ENCODE measurements at places on chromosomes 7 and 10.
A peak's percentile ranks its signal among the peaks of the same experiment; 100 is the strongest.

GRCh38 chr7:70710011-70710480, 421.9 kb upstream of the GALNT17 start:
- DNase-seq: no peak

DNA sequence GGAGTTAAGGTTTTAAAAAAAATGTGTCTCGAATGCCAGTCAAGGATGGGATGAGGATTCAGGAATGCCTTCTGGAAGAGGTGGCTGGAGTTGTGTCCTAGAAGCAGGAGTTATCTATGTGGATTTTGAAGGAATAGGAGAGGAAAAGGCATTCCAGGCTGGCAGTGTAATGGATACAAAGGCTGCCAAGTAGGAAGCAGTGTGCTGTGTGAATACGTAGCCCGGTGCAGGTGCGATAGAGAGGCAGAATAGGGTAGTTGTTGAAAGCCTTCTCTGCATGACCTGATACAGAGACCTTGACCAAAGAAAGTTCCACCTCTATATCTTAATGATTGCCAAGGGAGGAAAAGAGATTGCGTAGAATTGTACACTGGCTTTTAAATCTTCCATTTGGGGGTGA, 128.1 kb upstream of the ITGB1 start:
- DNase-seq: no peak

DNA sequence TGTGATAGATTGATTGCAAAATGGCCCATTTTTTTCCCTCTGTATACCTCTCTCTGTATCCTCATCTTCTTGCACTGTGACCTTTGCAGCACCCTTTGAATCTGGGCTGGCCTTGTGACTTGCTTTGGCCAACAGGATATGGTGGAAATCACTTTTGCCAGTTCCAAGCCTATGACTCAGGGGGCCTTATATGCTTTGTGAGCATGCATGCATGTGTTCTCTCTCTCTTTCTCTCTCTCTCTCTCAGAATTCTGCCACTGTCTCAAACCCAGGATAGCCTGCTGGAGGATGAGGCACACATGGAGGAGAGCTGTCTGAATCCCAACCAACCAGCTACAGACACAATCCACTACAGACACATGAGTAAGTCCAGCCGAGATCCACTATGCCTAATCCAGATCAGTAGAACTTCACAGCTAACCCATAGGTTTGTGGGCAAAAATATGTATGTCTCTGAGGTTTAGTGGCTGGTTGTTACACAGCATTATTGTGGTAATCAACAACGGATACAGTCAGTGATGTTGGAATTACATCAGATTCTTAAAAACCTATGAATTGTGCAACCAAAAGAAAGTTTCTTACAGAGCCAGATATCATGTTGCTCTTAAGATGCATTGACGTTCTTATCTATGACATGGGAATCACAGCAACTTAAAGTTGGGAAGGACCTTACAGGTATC, 41.8 kb upstream of the ABCB4 start:
- no peak for DNase-seq

- no peak for DNase-seq
Measured at GRCh38 chr10:132516771-132517725, 20.5 kb upstream of the INPP5A start.

DNA sequence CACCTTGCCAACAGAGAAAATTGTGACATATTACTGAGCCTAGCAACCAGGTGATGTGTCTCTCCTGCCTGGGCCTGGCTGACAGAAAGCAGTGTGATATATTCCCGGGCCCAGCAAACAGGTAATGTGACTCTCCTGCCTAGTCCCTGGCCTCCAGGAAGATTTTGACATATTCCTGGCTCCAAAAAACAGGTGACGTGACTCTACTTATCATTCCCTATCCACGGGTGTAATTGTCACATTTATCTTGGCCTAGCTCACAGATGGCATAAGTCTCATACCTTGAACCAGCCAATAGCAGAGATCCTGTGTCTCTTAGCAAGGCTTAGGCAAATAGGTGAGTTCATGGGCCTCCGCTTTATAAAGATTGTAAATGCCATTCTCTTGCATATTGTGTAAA, 49.6 kb upstream of the ZNF680 start:
- no peak for DNase-seq

- no peak for DNase-seq
Measured at GRCh38 chr10:59905066-59905730, 1.2 kb downstream of the CCDC6 start.

DNA sequence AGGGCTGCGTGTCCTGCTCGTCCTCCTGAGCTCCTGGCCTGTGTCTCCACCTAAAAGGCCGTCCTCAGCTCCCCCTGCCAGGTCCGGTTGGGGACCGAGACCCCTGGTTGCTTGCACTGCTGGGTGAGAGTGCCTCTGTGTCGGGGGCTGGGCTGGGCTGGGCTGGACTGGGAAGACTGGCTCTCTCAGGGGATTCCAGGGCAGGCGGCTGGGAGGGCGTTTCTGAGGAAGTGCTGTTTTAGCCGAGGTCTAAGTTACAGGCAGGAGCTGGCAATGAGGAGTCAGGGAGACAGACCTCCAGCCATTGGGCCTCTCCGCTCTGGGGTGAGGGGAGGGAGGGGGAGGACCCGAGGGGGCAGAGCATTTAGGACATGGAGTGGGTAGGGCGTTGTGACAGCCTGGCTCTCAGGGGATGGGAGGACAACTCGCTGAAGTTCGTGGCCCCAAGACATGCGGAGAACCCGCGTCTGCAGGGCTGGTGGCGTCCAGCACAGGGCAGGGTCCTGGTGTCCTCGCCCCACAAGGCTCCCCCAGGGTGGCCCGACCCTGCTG, 20.9 kb downstream of the FOXK1 start:
- no peak for DNase-seq

DNA sequence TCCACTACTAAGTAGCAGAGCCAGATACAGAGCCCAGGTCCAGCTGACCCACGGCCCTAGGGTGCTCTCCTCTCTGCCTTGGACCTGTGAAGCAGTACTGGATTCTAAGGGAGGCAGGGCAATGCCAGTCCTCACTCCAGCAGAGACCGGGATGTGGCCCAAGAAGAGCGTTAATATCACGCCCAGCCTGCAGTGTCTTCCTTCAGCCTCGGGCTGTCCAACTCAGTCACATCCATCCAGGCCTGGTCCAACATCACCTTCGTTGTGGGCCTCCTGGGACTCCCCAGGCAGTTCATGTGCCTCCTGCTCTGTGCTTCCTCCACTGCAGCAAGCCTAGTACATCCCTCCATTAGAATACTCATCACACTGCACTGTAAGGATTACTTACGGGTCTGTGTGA, 114.5 kb downstream of the GRID1 start:
- no peak for DNase-seq

DNA sequence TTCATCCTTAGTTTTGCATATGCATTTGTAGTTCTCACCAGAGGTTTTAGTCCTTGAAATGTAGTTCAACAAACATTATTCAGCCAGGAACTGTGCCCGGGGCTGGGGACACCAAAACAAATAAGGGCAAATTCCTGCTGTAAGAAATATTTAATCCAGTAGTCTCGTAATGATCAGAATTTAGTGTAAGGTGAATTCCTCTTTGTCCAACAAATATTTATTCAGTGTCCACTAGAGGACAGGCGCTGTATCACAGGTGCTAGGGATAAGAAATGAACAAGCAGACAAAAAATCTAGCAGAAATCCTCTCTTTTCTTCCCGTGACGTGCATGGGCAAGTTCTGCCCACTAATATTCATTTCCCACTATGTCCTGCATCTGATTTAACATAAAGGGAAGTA, 17.6 kb downstream of the LGI1 start:
- DNase-seq: no peak

GRCh38 chr7:37393476-37393875, 55.2 kb downstream of the ELMO1 start:
- no peak for DNase-seq

DNA sequence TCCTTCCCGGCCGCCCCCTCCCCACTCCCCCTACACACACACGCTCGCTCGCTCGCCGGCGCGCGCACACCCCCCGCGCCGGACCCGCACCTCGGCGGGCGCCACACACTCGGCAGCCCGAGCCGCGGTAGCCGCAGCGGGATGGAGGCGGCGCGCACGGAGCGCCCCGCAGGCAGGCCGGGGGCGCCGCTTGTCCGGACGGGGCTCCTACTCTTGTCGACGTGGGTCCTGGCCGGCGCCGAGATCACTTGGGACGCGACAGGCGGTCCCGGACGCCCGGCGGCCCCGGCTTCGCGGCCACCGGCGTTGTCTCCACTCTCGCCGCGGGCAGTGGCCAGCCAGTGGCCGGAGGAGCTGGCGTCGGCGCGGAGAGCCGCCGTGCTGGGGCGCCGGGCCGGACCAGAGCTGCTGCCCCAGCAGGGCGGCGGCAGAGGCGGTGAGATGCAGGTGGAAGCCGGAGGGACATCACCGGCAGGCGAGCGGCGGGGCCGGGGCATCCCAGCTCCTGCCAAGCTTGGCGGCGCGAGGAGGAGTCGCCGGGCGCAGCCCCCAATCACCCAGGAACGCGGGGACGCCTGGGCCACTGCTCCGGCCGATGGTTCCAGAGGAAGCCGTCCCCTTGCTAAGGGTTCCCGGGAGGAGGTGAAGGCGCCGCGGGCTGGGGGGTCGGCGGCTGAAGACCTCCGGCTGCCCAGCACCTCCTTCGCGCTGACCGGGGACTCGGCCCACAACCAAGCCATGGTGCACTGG, at the start of gene SORCS3:
Gene SORCS3, plus strand, starts transcription at position 104 of the 750 bp plus-strand sequence.
- no peak for DNase-seq

DNA sequence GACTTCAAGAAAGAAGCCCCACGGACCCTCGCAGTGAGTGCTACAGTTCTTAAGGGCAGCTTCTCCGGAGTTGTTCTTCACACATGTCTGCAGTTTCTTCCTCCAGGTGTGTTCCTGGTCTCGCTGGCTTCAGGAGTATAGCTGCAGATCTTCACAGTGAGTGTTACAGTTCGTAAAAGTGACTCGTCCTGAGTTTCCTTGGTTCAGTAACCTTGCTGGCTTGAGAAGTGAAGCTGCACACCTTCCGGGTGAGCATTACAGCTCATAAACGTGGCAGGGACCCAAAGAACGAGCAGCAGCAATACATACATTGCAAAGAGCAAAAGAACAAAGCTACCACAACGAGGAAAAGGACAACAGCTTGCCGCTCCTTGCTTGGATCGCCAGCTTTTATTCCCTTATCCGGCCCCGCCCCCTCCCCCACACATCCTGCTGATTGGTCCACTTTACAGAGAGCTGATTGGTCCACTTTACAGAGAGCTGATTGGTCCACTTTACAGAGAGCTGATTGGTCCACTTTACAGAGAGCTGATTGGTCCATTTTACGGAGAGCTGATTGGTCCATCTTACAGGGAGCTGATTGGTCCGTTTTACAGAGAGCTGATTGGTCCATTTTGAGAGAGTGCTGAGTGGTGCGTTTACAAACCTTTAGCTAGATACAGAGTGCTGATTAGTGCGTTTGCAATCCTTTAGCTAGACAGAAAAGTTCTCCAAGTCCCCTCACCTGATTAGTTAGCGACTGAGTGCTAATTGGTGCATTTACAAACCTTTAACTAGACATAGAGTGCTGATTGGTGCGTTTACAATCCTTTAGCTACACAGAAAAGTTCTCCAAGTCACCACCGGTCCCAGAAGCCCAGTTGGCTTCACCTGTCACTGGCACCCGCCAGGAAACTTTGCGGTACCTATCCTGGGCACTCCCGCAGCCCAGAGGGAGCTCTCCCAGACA, 165.3 kb downstream of the AGMO start:
- DNase-seq: no peak

DNA sequence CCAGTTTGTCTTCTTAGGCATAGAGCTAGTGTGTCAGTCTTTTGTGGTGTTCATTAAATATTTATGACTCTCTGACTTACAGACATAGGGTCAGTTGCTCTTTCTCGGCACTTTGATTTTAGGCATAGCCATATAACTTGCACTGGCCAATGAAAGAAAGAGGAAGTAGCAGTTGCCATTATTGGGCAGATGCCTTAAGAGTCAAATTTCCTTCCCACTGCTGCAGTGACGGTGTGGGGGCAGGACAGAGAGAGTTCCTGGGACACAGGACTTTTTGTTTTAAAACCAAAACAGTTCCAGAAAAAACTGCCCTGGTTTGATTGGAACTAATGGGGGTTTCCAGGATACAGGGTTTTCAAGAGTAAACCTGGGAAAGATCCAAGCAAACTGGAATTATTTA, 60.2 kb upstream of the PHF14 start:
- no peak for DNase-seq

DNA sequence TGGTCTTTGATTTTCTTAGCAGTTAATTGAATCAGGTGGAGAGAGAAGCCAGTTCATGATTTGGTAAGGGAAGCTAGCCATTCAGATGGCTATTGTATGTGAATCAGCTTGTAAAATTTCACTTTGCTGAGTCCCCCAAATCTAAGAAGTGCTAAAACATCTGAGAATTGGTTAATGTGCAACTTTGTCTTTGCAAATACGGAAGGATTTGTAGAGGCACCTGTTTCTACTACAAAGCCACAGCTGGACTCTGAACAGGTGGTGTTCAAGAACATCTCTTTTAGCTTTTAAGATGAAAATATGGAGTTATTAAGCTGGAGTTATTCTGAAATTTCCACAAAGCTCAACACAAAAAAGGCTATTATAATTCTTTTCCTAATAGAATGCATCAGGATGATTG, 132.6 kb downstream of the VPS50 start:
- DNase-seq: no peak

DNA sequence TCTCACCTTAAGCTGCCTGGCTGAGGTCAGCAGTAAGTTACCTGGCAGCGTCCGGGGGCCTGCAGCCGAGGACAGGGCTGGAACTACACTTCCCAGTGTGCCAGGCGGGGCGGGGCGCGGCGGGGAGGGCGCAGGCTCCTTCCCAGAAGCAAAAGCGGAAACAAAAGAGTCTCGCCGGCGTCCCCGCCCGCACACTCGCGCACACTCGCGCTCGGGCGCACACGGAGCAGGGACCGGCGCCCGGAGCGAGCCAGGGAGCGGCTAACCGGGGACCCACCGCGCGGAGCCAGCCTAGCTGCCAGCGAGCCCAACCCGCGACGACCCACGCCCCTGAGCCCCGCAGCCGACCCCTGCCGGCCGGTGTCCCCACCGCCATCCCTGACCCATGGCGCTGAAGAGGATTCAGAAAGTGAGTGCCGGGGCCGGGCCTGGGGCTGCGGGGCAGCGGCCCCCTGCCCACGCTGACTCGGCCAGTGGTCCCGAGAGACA, at the start of gene UBE2D1:
Gene UBE2D1, plus strand, starts transcription at position 190 of the 489 bp plus-strand sequence. Its CDS starts 196 bp downstream, at position 386.
- peak; percentile 60 for DNase-seq

DNA sequence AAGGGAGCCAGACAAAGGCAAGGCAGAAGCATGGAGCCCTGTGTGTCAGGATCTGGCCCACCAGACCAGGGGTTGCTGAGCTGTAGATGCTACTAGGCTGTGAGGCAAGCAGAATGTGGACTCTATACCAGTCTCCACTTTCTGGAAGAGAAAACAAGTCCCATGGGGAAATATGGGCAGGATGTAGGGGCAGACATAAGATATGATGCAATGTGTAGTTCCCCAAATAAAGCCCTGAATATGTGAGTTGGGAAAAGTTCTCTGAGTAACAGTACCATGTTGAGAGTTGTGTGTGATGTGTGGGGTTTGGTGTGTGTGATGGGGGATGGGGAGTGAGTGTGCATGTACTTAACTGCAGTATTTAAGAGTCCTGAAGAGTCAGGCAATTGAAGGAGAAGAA, 62.3 kb downstream of the NPSR1 start:
- DNase-seq: no peak

GRCh38 chr7:158904599-158904998, 48.2 kb downstream of the DYNC2I1 start:
- no peak for DNase-seq
